AG09309 (cell line): ENCODE measurements at places on chromosomes 12 and 14.

GRCh38 chr14:84783511-84783910 is 746.4 kb upstream of the FLRT2 start:
- DNase-seq = no peak

GRCh38 chr12:131965073-131965472 is 15.3 kb downstream of the EP400 start:
- no peak for DNase-seq

DNA sequence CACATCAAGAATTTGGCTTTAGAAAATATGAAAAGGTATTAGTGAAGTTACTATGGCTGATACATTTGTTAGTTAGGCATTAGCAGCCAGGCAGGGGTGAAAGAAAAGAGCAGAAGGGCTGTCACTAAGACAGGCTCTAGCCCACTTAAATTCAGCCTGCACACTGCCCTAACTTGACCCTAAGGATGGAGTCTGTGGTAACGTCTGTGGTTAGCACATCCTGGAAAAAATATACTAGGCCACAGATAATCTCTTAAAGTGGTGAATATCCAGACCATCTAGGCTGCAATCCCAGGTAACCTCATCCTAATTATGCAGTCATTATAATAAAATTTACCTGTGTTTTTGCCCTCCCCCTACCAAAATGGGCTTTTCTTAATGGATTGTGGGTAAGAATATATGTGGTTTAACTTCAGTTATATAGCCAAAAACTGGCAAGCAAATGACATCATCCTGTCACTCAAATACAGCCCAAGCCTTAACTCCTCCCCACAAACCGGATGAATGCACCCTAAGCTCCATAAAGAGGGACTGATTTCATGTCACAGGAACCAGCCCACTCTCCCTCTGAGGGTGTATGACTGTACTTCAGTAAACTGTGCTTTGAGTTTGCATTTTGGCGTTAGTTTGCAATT is 440.9 kb downstream of the LRFN5 start:
- DNase-seq = no peak

GRCh38 chr14:70597731-70598130 is 2.7 kb downstream of the MED6 start:
- DNase-seq = no peak

DNA sequence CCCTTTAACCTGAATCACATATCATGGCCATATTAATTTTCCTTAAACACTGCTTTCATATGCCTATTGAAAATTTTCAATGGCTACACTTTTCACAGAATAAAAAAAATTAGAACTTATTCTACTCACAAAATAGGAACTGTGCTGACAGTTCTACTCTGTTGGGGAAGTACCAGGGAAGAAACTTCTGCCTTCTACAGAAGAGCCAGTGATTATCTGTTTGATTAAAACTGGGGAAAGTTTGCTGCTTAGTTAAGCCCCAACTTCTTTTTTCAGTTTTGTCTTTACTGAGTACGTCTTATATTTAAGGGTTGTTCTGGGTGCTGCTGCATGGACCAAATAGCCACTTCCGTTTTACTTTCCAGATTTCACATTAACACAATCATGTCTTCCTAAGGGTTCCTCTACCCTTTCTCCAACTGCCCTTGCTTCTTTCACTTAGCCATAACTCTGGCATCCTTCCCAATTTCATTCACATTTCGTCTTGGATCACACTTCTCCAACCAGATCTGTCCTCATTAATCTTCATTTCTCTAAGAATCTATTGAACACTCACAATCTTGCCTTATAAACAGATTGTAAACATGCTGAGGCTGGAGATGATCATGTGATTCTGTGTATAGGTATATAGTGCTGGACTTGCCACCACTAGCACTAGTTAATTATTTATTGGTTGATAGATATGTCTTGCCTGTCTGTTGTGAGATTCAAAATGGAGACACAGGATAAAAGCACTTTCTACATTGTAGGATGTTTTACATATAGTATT is 1.9 kb upstream of the SEL1L start:
- DNase-seq = no peak

GRCh38 chr14:63200767-63201166 is 3.5 kb upstream of the RHOJ start:
- no peak for DNase-seq

DNA sequence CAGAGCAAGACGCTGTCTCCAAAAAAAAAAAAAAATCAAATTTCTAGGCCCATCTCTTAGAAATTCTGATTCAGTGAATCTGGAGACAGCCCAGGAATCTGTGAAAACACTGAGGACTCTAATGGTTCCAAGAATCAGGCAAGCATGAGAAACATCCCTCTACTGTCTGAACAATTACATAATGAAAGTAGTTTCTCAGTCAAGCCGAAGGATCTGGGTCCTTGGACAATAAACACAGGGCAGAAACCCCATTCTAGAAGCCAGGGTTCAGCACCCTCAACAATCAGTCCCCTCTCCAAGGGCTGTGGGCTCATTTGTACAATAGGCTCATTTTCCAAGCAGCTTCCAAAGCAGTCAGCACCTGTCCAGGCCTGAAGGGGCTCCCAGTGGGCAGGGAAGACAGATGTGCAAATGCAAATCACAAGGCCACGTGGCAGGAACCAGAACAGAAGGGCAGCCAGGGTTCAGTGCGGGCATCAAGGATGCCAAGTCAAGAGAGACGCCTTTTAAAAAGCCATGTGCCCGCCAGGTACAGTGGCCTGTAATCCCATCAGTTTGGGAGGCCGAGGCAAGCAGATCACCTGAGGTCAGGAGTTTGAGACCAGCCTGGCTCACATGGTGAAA is 96.1 kb downstream of the KSR2 start:
- no peak for DNase-seq

GRCh38 chr12:104519190-104520019 is 62.7 kb downstream of the CHST11 start:
- no peak for DNase-seq

GRCh38 chr12:65574867-65575266 is 249.4 kb upstream of the HMGA2 start:
- no peak for DNase-seq

- DNase-seq = no peak
Measured at GRCh38 chr14:49212721-49213120, 373.5 kb downstream of the RPS29 start.

DNA sequence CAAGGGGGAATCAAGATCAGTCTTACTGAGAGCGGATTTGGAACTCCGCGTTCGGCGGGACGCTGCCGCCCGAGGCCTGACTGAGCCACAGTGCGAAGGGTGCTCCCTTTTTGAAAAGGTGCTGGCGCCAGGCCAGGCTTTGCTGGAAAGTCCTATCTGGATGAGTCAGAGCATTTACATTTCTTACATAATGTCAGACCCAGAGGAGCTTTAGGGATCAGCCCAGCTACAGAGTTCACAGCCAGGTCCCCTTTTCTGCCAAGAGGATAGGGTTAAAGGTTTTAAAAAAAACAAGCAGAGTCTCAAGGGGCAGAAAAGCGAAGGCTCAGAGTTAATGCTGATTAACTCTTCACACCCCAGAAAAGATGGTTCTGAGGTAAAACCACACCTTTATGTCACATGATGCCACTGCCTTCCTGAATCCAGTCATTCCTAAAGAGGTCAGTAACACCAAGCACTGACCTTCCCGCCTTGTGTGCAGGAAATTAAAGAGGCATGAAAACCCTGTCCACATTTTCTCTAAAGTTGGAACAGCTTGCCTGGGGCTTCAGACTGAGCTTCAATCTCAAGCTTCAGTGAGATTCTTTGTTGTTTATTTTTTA is 11.7 kb upstream of the FBXL14 start:
- DNase-seq = no peak

- no peak for DNase-seq
Measured at GRCh38 chr14:73457041-73457923, 1.1 kb downstream of the NUMB start.
